Posterior cingulate gyrus (tissue), 11 donors: ENCODE measurements at places on chromosomes 13 and 19.

DNA sequence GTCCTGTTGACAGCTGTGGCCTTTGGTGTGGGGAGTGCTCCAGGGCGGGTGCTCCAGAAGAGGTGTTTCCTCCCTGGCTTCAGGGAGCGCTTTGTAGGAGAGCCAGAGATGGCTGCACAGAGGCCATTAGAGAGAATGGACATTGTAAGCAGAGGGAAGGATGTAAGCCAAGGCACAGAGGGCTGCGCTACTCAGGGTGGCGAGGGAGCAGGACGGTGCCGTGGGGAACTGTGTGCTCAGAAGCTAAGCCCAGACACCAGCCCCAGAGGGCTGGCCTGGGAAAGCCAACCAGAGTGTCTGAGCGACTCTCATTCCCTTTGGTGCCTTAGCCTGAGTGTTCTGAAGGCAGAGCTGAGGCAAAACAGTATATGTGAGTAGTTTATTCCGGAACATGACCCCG lies 92.2 kb downstream of the TSHZ3 start:
- DNase-seq = no peak

- DNase-seq = no peak
These were observed 333.9 kb downstream of the MYO16 start for GRCh38 chr13:108963276-108963810.

- DNase-seq = no peak
These were observed 26.9 kb downstream of the ZNF846 start for GRCh38 chr19:9741476-9742171.

DNA sequence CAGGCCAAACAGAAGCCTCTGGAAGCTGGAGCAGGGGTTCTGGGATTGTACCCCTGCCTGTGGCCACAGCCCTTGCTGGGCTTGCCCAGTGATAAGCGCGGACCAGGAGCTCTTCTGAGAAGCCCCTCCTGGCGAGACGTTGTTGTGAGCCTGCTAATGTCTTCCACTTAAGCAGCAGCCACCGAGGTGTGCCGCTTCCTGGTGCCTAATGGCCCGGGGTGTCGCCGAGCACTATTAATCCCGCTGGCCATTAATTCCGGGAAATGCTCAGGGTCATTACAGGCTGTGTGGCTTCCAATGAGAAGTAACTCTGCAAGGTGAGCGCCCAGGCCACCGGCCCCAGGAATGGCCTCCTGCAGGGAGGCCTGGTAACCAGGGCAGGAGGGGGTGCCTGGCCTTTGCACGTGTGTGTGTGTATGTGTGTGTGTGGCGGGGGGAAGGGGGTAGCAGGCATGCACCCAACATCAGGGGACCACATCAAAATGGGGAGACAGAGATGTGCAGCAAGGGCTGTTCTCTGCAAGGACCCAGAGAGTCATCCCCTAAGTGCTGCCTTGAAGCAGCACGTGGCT lies 175.0 kb downstream of the URI1 start:
- no peak for DNase-seq

DNA sequence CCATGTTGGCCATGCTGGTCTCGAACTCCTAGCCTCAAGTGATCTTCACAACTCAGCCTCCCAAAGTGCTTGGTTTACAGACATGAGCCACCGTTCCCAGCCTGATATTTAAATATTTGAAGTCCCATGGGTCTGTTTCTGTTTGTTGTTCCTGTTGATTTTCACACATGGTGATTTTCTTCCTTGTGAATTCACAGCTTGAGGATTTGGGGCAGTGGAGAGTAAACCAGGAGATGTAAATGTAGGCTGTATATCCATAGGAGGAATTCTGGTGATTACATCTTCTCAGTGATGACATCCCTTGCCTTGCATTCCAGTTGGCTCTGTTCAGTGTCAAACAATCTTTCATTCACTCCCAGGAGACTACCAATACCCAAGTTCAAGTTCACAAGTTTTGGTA lies 471.9 kb downstream of the KCTD12 start:
- DNase-seq = no peak

- DNase-seq = peak; percentile 68
These were observed 12.4 kb downstream of the PRKD2 start for GRCh38 chr19:46704379-46705076.

DNA sequence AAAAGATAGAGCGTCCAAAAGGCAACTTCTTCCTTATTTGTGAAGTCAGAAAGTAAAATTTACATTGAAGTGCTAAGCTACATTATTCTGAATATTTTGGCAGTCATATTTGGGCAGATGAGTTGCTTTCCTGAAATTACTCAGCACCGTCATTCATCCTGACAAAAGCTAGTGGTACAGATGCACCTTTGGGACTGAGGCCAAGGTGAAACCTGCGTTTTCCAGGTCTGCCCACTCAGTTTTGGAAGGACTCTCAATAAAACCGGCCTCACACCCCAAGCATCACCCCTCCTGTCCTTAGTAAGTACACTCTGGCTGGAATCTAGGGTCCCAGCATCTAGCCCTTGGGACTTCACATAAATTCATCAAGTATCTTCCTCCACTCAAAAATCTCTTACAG lies 187.5 kb downstream of the TM9SF2 start:
- DNase-seq = no peak

DNA sequence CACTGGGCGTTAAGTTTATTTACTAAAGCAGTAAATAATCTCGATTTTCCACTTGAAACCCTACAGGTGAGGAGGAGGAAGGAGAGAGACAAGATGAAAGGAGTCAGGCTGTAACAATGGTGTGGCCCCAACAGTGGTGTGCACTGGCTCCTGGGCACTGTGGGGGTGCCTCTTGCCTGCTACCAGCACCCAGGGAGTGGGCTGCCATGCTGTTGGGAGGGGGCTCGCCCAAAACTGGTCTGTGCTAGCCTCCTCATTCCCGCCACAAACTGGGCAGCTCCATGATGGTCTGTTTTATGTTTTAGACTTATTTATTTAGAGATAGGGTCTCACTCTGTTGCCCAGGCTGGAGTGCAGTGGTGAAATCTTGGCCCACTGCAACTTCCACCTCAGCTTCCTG lies 49.8 kb upstream of the SLC7A9 start:
- DNase-seq = no peak

DNA sequence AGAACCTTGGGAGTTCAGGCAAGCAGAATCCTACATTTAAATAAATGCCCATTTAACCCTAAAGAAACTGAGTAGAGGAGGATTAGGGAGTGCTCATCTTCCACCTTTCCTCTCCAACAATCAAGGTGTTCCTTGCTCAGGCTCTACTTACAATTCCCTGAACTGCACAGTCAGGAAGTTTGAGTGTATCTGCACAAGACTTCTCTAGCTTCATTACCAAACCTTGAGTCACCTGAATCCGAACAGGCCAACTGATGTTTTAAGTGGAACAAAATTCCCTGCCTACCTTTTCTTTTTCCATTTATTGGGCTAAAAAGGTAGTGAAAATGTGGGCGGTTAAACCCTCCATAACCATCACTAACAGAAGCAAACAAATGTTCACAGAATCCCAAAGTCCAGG lies 78.3 kb downstream of the FOXO1 start:
- DNase-seq = no peak

- no peak for DNase-seq
These were observed 25.9 kb downstream of the PRAM1 start for GRCh38 chr19:8476524-8476923.

DNA sequence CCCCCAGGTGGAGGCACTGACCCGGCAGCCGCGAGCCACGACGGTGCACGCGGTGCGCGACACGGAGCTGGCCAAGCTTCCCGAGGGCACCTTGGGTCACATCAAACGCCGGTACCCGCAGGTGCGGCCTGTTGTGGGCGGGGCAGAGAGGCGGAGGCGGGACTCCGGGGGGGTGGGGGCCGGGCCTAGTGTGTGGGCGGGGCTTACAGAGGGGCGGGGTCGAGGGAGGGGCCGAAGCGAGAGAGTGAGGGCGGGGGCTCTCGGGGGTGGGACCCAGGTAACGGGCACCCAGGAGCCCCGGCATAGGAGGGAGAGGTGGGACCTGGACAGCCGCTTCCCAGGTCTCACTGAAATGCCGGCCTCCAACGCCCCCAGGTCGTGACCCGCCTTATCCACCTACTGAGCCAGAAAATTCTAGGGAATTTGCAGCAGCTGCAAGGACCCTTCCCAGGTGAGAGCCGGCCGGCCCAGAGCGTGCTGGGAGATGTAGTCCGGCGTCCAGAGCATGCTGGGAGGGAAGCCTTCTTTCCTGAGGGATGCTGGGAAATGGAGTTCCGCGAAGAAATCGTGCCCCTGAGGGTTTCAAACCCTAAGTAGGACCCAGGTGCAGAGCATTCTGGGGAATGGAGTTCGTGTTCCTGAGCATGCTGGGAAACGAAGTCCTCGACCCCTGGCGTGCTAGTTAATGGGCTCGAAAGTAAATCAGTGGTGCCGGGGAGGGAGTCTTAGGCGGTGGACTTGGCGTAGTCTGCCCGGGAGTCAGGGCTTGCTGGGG lies 15.7 kb downstream of the PNPLA6 start:
- DNase-seq = peak; percentile 71

DNA sequence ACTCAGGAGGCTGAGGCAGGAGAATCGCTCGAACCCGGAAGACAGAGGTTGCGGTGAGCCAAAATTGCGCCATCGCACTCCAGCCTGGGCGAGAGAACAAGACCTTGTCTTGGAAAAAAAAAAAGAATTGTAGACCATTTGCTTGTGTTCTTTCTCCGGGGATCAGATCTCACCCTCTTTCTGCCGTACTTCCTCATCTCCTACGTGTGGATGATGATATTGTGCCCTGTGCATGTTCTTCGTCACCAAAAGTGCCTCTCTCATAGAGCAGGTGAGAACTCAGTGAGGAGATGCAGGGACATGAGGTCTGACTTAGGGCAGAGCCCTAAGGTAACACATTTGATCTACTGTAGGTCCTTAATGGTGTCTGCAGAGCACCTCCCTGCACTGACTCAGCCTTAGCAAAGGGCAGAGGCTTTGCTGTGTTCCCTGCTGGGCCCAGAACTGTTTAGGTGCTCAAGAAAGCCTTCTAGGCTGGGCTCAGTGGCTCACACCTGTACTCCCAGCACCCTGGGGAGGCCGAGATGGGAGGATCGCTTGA lies 1.3 kb downstream of the APOC2 start:
- DNase-seq = no peak

GRCh38 chr19:7637374-7638256 lies 705 bp downstream of the STXBP2 start:
- no peak for DNase-seq

DNA sequence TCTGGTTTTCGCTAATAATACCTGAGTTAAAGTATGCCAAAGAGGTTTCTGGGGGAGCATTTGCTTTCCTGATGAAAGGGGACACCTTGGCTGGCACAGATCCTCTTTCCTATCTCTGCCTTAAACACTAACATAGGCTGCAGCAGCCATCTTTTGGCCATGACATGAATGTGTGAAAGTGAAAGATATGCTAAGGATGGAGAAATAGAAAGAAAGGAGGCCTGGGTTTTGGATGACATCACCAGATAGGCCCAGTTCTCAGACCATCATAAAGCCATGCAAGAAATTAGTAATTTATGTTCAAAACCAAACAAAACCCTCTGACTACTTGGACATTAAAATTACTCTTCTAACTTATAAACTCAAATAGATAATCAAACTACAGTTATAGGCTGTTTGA lies 279.7 kb downstream of the COG6 start:
- DNase-seq = no peak

- no peak for DNase-seq
These were observed 55.5 kb downstream of the MLLT1 start for GRCh38 chr19:6224308-6224675.

GRCh38 chr13:41053384-41053826 lies 7.9 kb upstream of the WBP4 start:
- DNase-seq = no peak

GRCh38 chr13:59843040-59843439 lies 320.7 kb downstream of the DIAPH3 start:
- DNase-seq = no peak

DNA sequence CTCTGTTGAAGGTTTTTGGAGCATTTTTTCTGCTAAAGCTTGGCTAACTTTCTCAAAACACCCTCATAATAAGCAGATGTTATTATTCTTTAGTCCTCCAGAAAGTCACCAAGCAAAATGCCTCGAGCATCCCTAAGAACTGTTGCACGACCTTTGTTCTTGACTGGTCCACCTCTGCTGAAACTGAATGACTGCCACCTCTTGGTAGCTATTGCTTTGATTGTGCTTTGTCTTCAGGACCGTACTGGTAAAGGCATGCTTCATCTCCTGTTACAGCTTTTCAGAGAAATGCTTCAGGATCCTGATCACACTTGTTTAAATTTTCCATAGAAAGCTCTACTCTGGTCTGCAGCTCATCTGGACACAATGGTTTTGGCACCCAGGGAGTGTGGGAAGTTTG lies 254.8 kb downstream of the DCT start:
- no peak for DNase-seq
